ENCODE measurements at places on chromosomes 2 and 18.

DNA sequence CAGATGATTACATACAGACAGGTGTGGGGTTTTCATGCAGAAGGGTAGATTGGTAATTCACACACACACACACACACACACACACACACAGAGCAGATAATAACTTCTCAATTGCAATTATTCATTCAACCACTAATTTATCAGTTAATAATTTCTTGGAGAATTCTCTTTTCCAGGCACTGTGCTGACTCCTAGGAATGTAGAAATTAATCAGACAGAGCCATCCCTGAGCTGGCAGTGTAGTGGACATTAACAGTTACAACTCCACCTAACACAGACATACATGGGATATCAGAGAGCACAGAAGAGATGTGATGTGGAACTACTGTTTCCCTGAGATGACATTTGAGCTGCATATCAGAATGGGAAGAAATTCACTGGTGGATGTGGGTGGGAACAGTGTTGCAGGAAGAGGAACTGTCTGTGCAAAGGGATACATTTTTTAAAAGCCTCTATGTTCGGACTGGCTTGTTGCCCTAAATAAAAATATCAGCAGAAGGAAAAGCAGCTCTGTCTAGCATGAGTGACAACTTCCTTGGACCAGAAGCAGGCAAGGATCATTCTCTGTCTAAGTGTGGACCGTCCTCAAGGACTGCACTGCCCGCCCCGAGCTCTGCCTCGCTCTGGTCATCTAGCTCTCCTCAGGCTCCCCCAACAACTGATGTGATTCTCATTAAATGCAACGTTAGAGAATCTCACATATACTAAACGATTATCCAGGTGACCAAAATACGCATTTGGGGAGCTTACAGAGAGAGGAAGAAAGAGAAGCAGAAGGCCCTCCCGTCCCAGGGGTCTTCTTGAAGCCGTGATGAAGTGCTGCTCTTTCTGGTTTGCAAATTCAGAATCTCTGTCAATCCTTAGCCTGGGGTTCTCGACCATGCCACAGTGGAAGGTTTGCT is 173.4 kb upstream of the TRIB2 start:
- no peak for DNase-seq

GRCh38 chr2:191885650-191886049 is 38.8 kb upstream of the CAVIN2 start:
- no peak for DNase-seq

- DNase-seq, result no peak
These were observed 177.3 kb downstream of the AGAP1 start for GRCh38 chr2:235670974-235671787.

DNA sequence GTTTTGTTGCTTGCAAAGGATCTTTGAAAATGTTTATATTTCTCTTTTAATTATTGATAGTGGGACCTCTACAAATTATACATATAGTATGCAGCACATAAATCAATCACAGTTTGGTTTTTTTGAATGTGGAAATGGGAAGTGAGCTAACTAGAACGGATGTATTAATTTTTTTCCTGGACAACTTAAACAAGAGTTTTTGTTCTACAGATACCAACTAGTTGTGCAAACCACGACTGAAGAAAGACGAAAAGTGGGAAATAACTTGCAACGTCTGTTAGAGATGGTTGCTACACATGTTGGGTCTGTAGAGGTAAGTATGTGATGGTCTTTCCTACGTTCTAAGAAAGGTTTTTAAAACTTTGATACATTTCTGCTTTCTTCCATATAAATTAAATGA is 39.2 kb downstream of the NDC80 start:
- DNase-seq, result no peak

- no peak for DNase-seq
These were observed 11.4 kb downstream of the UBE2E3 start for GRCh38 chr2:180991820-180992219.

DNA sequence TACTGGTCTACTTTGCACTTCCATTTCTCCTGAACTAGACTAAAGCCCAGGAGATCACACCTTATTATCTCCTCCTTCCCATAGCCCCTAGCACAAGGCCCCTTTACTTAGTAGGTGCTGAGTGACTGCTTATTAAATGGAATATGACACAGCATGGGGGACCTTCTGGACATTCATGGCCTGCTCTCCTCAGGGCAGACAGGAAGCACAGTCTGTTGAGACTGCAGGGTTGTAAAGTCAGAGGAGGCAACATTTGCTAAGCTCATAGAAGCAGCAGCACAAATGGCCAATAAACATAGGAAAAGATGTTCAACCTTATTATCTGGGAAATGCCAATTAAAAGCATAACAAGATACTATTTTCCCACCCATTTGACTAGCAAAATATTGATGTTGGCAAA is 75.3 kb downstream of the DNMT3A start:
- DNase-seq, result no peak

DNA sequence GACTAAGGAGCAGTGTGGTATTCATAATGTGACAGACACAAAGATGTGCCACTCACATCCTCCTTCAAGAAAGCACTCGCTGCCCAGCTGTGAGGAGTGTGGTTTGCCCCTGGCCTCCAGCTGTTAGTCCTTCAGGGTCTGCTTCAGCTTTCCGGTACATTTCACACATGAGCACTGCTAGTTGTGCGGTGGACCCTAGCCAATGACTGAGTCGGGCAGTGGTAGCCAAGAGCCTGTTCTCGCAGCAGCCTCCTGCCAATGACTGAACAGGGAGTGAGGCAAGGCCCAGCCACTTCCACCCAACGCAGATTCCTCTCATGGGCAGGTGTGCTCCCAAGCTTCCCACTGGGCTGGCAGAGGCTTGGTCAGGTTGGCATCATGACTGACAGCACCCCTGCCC is 254.3 kb downstream of the RBM43 start:
- no peak for DNase-seq

GRCh38 chr2:85112906-85113625 is 20.1 kb upstream of the TCF7L1 start:
- no peak for DNase-seq

GRCh38 chr2:173048897-173049661 is 26.6 kb upstream of the MAP3K20 start:
- no peak for DNase-seq

DNA sequence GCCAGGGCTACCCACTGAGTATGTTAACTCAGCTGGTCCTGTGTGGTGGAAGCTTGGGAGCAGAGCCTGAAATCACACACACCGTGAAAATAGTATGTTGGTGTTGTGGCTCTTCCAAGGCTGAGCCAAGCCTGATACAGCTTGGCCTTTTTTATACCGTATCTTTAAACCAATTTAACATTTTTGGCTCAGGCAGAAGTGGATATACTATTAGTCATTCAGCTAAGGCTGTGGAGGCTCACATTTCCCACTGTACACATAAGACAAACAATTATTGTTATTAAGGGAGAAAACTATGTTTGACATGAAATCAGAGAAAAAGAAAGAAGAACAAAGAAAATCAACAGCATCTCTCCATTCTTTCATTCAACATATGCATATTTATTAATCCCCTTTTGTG is 159.0 kb downstream of the BCL11A start:
- DNase-seq, result no peak

GRCh38 chr2:19195661-19196060 is 162.8 kb downstream of the OSR1 start:
- no peak for DNase-seq

DNA sequence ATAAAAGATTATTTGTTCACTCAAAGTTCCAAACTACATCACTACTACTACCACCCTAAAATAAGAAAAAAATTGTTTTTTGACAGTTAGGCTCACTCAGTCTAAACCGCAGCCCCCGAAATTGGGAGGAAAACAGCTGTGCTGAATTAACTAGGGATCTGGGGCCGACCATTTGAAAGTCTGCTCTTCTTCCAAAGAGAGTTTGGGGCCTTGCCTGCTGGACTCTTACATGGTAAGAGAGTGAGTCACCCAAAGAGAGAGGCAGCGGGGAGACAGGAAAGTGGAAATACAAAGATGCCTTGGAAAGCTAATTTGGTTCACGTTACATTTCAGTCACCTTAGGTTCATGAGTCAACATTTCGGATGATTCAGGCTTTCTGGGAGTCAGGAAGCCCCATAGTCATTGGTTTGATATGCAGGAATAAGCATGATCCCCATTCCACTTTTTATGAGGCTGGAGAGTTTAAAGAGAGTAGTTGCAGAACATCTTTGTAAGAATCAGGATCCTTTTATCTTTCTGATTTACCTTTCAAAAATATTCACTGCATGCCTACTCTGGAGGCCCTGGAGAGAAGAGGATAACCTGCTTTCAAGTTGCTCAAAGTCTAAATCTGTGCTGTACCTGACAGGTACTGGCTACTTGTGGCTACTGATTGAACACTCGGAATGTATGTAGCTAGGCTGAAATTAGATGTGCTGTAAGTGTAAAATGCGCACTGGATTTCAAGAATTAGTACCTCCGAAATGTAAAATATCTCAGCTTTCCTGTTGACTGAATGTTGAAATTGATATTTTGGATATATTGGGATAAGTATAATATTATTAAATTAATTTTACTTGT is 995 bp upstream of the RTN4 start:
- peak; percentile 38 for DNase-seq

DNA sequence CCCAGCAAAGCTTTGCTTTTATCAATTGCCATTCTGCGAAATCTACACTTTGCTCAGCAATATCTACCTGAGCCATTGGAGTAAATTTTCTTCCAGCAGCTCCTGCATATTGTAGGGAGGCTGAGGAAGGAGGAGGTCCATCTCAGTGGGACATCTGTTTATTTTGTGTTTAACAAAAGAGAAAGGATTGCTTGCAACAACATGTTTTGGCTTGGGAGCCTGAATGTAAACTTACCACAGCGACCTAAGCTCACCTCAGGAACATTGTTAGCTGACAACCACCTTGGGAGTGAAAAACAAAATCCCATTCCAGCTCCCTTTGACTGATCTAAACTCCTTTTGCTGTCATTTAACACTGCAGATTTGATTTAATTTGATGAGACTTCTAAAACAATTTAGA is 356.1 kb downstream of the SS18 start:
- DNase-seq, result no peak

DNA sequence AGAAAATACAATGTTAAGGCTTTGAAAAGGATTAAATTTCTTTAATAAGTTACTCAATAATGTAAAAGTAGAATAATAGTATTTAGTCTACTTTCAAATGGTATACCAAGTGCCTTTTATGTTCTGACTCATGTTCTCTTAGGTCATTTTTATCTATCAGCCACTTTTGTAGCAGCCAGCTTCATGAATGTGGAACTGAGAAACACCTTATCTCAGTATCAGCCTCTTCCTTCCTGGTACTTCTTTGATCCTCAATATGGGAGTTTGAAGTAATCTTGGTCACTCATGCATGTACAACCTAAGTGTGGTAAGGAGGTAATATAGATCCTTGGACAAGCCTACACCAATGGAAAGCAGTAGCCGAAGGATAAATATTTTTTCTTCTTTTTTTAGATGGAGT is 180.4 kb upstream of the NRXN1 start:
- no peak for DNase-seq

DNA sequence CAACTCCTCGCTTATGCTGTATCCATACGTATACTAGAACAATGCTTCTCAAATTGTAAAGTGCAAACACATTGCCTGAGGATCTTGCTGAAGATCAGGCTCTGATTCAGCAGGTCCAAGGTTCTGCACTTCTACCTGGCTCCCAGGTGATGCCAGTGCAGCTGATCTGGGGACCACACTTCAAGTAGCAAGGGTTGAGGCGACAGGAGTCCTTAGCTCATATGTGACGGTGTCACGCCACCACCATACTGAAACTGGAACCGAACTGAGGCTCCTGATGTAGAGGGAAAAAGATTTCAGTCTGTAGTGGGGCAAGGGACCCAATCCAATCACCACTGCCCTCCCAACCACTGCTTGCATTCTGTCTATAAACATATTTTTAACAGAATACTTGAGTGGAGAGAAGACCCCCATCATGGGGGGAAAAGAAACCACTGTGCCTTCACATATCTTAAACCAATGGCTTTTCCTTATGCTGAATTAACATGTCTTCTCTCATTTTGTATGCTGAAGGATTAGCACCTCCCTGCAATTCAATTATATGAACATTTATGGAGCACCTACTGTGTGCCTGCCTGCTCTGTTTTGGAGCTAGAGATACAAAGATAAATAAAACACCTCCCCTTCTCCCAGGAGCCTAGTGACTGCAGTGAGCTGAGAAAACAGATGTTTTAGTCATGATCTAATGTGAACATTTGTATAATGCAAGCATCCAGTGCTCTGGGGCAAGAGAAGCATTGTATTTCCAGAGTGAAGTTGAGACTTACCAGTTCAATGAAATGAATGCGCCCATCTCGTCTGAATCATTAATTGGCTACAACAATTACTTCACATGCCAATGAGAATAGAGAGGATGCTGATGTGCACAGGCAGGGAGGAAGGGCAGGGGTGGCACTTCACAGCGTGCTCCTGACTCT is 6.6 kb upstream of the ASAP2 start:
- DNase-seq, result no peak

GRCh38 chr2:236675051-236675450 is 105.4 kb downstream of the ACKR3 start:
- no peak for DNase-seq

DNA sequence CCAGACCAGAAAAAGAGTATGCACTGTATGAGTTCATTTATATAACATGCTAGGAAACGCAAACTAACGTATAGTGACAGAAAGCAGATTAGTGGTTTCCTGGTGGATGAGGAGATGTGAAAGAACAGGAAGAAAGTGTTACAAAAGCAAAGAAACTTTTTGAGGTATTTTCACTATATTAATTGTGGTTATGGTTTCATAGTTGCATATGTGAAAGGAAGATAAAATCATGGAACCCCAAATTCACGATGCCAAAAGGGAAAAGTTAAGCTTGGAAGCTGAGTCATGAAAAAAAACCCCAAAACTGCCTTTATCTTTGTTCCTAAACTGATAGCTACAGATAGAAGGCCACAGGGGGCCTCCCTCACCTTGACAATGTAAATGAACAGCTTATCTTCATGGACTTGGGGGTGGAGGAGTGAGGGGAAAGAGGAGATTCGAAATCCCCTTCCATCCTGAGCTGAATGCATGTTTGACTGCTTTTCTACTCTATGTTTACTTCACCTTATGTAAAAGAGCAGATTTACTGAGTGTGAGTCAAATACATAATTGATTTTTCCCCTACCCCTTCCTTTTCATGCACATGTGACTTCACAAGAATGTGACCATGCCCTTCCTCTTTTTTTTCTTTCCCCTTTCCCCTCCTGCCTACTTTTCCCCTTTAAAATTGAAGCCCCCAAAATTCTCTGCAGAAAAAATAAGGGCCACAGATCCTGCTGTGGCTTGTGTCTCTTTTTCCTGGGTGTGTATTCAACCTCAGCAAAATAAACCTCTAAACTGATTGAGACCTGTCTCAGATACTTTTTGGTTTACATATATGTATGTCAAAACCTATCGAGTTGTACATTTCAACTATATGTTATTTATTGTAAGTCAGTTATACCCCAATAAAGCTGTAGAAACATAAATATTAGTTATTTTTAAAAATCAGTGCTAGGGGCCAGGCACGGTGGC is 100.1 kb upstream of the TLK1 start:
- peak; percentile 6 for DNase-seq
